WTC11 (cell line): ENCODE measurements at places on chromosomes 7 and 10.

- DNase-seq, result no peak
These were observed 478.2 kb upstream of the FOXK1 start for GRCh38 chr7:4203626-4204512.

GRCh38 chr7:142654398-142654797 lies 94.9 kb upstream of the PRSS1 start:
- DNase-seq, result no peak

GRCh38 chr10:70887804-70888800 lies at the start of gene PCBD1:
Gene PCBD1, minus strand, starts transcription at chr10:70888565. Its CDS starts 32 bp downstream, at chr10:70888533.
- DNase-seq, result peak; percentile 69

DNA sequence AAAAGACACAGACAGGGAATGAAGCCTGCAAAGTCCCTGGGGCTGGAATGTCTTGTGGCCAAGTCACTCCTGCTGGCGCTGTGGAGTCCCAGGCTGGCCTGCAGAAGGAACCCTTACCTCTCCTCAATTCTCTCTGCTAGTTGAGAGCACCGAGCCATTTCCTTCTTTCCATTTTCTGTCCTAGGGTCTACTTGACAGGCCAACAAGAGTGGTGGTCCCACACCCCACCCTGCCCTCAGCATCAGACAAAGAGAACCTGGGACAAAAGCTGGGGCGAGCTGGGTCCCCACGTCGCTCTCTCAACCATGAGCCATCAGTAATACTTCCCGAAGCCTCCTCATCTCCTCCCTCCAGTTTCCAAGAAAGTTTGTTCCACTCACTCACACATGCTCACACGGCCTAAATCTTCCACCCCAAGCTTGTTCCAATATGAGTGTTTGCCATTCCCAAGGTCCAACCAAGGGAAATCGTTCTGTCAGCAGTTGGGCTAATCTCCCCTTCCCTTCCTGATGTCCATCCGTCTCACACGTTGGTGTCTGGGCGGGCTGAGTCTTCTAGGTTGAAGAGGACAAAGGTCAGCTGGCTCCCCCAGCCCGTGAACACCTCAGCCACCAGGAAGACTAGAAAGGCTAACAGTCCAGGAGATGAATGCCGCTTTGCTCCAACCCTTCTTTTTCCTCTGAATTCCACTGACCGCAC lies 44.3 kb downstream of the CLEC2L start:
- no peak for DNase-seq

- no peak for DNase-seq
These were observed 83.3 kb upstream of the PAX2 start for GRCh38 chr10:100662067-100662466.

- DNase-seq, result no peak
These were observed 46.2 kb downstream of the WDR37 start for GRCh38 chr10:1102416-1102815.

- DNase-seq, result no peak
These were observed 73.1 kb upstream of the AASS start for GRCh38 chr7:122217125-122217524.

- no peak for DNase-seq
These were observed 42.5 kb upstream of the AHR start for GRCh38 chr7:17255926-17256325.

DNA sequence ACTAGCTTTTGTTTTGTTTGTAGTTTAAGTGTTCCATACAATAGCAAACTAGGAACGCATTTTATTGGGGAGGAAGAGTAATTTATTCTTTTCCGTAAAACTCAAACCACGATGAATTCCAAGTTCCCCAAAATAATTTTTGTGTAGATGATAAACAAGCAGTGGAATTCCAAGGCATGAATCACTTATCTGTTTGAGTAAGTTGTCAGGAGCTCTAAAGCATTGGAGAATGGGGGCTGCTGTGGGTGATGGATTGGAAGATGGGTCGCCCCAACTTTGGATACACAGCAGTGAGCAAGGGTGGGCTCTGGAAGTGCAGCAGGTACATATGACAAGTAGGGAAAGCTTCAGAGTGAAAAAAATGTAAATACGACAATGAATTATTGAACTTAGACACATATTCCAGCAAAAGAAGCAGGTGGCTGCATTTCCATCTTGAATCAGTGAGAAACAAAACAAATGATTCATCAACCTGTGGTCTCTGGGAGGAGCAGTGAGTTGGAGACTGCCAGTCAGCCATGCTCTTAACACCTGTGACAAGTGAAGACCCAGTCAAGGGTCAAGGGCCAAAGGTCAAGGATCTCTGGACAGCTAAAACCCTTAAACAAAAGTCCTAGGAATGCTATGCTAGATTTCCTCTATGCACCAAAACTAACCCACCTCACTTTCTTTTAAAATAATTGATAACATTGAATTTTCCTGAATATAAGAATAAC lies 34.2 kb upstream of the ADRB1 start:
- no peak for DNase-seq

DNA sequence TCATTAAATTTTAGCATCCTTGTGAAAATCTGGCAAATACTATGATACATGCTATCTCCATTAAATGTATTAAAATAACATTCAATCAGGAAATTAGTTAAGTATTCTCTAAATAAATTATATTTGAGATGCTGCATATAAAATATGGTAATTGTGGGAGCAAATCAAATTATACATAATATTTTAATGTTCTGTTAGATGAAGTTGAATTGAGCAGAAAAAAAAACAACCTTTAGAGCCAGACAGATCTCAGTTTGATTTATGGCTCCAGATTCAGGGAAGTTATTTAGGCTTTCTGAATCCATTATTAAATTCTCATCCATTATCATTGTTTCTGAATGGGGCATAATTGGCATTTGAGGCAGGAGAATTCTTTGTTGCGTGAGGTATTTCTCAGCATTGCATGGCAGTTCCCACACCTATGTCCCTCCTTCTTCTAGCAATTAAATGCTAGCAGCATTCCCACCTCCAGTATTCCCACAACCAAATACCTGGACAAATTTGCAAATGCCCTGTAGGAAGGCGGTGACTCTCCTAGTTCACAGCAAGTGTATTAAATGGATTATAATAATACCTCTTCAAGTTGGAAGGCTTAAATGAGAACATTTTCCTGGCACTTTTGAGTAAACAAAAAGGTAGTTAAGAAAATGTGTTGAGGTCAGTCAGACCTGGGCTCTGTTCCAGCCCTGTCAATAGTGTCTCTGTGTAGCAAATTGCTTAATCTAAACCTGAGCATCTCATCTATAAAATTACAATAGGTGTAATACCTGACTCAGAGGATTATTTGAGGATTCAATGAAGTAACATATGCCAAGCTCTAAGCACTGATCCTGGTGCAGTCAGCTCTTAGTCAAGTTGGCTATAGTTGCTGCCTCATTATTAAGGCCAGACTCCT lies 108.9 kb downstream of the RNLS start:
- DNase-seq, result no peak

DNA sequence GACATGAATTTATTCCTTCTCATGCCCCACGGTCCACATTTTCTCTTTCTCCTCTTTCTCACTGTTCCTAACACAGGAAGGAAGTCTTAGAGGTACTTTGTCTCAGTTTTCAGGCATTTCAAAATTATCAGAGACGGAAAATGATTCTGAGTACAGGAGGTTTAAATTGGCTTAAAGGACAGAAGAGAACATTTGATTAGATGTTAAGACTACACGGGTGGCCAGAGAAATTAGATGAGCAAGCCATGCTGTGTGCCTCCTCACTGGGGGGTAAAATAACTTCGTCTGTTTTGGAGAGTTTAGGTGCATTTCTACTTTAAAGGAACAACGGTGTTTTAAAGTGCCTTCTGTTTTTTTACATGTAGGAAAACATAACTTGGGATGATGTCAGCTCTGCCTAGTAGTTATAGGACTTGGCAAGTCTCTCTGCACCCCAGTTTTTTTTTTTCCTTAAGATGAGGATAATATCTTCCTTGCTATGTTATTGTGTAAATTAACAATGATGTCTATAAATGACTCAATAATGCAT lies 66.9 kb downstream of the MCMBP start:
- DNase-seq, result no peak

DNA sequence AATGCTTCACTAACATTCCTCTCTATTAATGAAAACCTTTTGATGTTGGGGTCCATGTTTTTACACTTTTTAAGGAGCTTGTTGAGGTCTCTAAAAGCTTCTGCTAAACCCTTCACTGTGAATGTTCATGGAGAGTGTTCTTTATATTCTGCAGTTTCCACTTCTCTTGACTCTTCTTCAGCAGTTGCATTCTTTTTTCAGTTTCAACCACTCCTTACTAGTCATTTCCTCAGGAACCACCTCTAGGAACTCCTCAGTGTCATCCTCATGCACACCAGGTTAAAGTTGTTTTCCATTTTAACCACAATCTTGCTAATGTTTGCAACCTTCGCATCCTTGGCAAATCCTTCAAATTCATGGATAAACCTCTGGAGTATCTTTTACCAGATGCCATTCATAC lies 821.6 kb downstream of the ANKRD7 start:
- DNase-seq, result no peak

DNA sequence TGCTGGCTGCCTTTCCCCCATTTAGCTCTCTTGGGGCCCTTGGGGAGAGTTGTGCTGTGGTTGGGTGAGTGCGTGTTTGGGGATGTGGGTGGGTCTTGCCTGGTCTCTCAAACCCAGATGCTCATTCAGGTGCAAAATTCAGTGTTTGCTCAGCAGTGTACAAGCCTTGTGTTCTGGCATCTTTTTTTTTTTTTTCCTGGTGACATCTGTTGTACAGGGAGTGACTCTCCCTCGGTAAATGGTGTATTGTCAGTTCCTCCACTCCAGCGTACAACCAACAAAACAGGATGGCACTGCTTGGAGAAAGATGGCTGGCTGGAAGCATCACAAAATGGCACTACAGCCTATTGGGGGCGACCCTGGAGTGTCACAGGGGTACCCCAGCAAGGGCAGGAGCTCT lies 75.5 kb downstream of the LRMDA start:
- no peak for DNase-seq

GRCh38 chr7:2301511-2301863 lies 12.8 kb downstream of the SNX8 start:
- DNase-seq, result peak; percentile 67

DNA sequence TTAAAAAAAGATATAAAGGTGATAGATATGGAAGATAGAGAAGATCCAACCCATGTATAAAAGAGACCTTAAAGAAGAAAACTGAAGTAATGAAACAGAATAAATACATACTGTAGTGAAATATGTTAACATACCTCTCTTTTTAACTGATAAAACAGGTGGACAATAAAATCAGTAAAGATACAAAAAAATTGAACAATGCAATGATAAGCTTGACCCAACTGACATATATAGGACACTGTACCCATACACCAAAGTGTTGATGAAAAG lies 17.4 kb upstream of the PRF1 start:
- no peak for DNase-seq

- DNase-seq, result no peak
These were observed 302.2 kb downstream of the ADARB2 start for GRCh38 chr10:1434912-1435692.

DNA sequence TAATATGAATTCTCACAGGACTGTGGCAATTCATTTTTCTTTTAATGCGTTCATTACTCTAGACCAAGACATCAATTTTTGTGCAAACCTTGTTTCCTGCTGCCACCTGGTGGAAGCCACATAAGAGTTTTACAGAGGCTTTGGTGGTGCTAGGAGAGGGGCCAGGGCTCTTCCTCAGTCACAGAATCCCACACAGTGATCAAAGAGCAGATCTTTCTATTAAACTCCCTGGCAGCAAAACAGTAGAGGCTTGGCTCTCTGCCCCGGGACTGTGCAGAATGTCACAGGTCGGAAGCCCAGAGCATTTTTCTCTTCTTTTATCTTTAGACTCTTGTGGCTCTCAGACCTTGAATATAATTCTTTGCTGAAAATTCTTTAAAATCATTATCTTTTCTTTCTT lies 506.4 kb upstream of the C7orf33 start:
- peak; percentile 62 for DNase-seq

GRCh38 chr7:95545673-95546072 lies 50.6 kb downstream of the PDK4 start:
- no peak for DNase-seq

- no peak for DNase-seq
These were observed at the start of gene DMBT1 for GRCh38 chr10:122560279-122560804. Gene DMBT1, plus strand, starts transcription at chr10:122560754. Its CDS starts 17 bp downstream, at chr10:122560771.

GRCh38 chr7:90584378-90584777 lies 11.7 kb upstream of the CDK14 start:
- DNase-seq, result no peak

GRCh38 chr7:54811846-54812254 lies 52.8 kb upstream of the SEC61G start:
- no peak for DNase-seq
